H9 (cell line): ENCODE measurements at places on chromosomes 6 and 20.
A peak's percentile ranks its signal among the peaks of the same experiment; 100 is the strongest.

DNA sequence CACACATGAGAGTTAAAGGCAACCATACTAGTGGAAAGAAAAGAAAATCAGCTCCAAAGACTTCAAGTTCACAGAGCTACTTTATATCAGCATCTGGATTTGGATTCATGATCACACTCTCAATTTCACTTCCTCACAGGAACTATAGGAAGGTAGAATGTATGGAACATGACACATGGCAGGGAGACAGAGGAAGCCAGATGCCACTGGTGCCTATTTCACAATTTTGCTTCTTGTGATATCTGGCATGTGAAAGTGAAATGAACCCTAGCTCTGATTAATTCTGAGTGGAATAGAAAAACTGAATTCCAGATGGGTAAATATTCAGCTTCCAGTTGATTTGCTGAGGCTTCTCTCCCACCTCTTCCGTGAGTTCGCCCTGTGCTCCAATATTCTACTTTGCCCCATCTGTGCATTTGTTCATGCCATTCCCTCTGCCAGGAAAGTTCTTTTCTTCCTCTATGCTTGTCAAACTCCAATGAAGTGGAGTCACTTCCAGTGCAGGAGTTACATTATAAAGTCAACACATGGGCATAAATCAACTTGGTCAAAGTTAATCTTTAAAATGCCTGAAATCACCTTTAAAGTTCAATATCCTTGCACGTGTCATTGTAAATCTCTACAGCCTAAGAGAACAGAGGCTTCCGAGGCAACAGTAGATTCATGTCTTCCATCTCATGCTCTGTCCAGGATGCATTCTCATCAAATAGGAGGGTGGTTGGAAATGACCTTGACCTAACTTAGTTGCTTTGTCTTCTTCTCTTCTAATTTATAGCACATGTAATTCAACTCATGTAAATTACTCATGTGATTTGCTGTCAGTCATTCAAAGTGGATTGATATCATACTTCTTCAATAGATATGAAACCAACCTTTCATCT lies 275.3 kb downstream of the HIVEP2 start:
- H3K36me3 ChIP-seq = peaks cover 4% of the 10 kb centered on the region; the same call in 2 of the 3 replicates
- no peak overlapping the region for H3K4me3 ChIP-seq
- H3K4me1 ChIP-seq = no peaks in the 10 kb centered on the region
- H3K27me3 ChIP-seq = no peaks in the 10 kb centered on the region

DNA sequence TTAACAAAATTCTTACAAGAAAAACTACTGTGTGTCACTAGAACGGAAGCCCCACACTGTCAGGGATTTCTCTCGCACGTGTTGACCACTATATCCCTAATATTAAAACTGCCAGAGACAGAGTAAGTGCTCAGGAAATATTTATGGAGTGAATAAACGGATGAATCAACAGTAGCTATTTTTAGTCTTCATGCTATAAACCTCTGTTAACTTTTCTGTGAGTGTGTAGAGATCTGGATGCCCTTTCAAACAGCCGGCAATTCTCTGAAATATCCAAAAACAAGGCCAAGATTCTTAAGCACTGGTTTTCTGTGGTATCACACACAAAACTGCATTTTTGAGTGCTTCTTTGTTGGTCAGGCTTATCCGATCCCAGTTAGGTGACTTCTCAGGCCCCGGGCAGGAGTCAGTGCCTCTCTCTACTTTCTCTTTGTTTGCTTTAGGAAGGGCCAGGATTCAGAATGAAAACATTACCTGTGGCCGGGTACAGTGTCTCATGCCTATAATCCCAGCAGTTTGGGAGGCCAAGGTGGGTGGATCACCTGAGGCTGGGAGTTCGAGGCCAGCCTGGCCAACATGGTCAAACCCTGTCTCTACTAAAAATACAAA lies 15.7 kb downstream of the ATP9A start:
- H3K27me3 ChIP-seq = no peaks in the 10 kb centered on the region
- no peaks in the 10 kb centered on the region for H3K36me3 ChIP-seq
- H3K27ac ChIP-seq = no peak overlapping the region

GRCh38 chr6:168157272-168158212 lies 78.5 kb upstream of the FRMD1 start:
- H3K36me3 ChIP-seq = no peaks in the 10 kb centered on the region; the same call in 2 of the 3 replicates
- H3K4me1 ChIP-seq = peaks cover 6% of the 10 kb centered on the region; the same call in 1 of the 2 replicates
- no peak overlapping the region for H3K27ac ChIP-seq
- DNase-seq = peak; percentile 29
- H3K27me3 ChIP-seq = no peaks in the 10 kb centered on the region

GRCh38 chr6:21132446-21132845 lies 461.1 kb upstream of the SOX4 start:
- H3K4me3 ChIP-seq = no peak overlapping the region
- H3K27ac ChIP-seq = no peak overlapping the region
- H3K36me3 ChIP-seq = no peaks in the 10 kb centered on the region

GRCh38 chr6:75183099-75183541 lies 22.7 kb downstream of the COL12A1 start:
- H3K4me3 ChIP-seq = no peak overlapping the region
- H3K27me3 ChIP-seq = no peaks in the 10 kb centered on the region
- DNase-seq = no peak

GRCh38 chr6:87364602-87365252 lies 20.1 kb downstream of the C6orf163 start:
- no peak overlapping the region for H3K4me3 ChIP-seq
- no peak overlapping the region for H3K27ac ChIP-seq
- H3K36me3 ChIP-seq = peaks cover 22% of the 10 kb centered on the region
